ENCODE measurements at places on chromosomes 7 and 10.

DNA sequence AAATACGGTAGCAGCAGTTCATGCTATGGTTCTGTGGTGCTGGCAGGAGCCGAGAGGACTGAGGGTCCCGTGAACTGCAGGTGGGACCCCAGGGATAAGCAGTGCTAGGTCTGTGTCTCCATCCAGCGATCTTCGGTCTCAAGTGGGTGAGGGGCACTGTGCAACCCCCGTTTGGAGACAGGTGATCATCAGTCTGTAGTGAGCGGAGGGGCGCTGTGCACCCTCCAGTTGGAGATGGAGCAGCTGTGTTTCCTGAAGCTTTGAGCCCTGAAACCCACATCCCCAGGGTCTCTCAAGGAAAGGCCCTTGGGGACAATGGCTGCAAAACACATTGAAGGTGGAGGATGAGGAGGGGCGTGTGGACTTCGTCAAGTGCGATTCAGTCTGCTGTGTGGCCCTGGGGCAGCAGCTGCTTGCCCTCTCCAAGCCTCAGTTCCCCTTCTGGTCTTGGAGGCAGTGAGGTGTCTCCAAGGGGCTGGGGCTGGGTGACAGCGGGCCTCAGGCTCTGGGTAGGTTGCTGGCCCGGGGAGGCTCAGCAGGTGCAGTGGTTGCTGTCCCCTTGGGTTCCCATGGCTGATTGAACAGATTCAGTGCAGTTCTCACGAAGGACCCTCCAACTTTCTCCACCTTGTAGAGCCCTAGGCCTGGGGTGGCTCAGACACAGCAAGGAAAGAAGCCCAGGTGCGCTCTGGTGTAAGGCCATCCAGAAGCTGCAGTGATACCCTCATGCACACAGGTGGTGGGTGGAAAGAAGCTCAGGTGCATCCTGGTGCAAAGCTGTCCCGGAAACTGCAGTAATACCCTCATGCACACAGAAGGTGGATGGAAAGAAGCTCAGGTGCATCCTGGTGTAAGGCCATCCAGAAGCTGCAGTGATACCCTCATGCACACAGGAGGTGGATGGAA, 160.6 kb downstream of the ADARB2 start:
- no peak for DNase-seq

DNA sequence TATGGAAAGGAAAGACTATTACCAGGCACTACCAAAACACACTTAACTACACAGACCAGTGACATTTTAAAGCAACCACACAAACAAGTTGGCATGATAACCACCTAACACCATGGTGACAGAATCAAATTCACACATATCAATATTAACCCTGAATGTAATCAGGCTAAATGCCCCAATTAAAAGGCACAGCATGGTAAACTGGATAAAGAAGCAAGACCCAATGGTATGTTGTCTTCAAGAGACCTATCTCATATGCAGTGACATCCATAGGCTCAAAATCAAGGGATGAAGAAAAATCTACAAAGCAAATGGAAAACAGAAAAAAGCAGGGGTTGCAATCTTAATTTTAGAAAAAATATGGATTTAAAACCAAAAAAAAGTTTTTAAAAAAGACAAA, 86.0 kb downstream of the SAMD9 start:
- no peak for DNase-seq

DNA sequence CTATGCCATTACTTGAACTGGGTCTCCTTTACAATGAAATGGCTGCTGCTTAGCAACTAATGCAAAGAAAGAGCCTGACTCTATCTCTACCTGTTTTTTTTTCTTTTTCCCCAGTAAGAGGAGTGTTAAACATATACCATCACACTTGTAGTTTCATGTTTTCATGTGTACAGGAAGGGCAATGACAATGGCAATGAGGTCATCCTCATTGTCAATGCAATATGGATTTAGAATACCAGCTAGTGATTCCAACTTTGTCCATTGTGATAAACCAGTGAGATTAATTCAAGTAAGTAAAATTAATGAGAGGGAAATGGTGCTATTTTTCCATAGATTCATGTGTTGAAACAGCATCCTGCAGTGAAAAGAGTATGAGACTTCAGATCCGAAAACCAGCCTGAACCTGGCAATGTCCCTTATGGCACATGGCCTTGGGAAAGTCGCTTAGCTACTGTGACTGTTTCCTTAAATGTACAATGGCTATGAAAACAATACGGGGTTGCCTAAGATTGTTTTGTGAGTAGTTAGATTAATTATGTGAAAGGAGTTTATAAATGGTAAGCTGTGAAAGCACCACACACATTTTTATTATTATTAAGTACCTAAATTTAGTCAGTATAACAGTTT, 11.2 kb downstream of the DGKI start:
- no peak for DNase-seq

DNA sequence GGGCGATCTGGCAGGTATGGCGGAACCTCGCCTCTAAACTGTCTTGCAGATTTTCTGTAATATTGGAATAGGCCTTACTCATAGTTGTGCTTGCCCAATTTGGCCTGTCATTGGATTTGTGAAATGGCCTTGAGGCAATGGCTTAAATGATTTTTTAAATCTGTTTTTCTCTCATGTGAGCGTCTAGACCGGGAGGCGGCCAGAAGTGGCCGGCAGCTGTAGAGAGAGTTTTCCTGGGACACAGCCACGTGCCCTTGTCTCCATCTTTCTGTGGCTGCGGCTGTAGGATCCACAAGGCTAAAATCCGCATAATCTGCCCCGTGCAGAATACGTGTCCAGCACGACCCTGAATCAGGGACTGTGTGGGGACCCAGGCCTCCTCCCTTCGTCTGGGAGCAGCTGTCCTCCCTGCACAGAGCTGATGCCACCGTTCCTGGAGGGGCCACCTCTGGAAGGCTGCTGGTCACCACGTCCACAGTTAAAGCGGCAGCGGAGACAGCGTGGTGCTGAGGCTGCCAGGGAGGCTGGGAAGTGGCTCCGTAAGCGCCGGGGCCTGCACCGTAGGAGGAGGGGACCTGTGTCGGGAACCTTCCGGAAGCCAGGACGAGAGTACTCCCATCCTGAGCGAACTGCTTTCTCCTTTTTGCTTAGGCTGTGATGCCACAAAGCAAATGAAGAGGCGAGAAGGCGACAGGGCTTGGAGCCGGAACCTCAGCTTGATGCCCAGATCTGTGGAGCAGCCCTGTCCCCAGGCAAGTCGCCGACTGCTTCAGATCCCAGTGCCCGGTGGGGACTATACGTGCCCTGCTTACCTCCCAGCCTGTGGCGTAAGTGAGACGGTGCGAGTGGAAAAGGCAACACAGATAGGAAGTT, 99.8 kb downstream of the DYNC2I1 start:
- DNase-seq, result no peak

GRCh38 chr7:77631820-77632219, 64.4 kb upstream of the RSBN1L start:
- no peak for DNase-seq
